ENCODE measurements at places on chromosomes 2 and 18. TPM values are rescaled to one million over a fixed set of nuclear protein-coding genes. Genes with fewer than 3 reads are reported as not detected.

Gene ERBB4
- 0.79 TPM for total RNA-seq

Gene INSIG2
- 11.8 TPM for total RNA-seq

Gene DCAF17
- 35.5 TPM for total RNA-seq

DNA sequence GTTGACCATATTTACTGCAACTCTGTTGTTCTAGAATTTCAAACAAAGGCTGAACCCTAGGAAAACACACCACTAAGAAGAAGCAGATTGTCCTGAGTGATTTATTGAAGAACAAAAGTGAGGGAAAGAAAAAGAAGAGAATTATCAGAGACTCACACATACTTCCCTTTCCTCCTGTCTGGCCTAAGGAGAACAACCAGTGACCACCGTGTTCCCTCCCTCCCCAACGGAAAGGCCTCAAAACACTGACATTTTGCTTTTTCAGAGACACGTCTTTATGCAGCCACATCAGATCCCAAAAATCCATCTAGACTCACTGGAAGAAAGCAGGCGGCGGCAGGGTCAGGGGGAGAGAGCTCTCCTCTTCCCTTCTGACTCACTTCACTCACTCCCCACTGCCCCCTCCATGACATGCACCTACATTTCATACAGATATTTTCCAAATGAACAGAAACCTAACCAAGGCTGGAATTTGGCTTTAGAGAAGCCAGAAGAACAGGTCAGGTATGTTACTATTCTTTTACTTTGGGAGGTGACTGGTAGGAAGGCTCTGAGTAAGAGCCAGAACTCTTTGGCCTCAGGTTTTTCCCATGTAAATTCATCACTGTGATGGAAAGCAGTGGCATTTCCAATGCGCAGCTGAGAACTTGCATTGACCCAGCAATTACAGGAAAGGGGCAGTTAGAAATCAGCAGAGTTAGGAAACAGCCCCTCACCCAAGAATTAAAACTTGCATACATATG is 169.9 kb downstream of the BCL11A start:
- DNase-seq, result no peak

- DNase-seq, result no peak
These were observed 1258.3 kb upstream of the GYPC start for GRCh38 chr2:125397535-125398251.

GRCh38 chr18:59052965-59053820 is 86.5 kb upstream of the SEC11C start:
- no peak for DNase-seq

DNA sequence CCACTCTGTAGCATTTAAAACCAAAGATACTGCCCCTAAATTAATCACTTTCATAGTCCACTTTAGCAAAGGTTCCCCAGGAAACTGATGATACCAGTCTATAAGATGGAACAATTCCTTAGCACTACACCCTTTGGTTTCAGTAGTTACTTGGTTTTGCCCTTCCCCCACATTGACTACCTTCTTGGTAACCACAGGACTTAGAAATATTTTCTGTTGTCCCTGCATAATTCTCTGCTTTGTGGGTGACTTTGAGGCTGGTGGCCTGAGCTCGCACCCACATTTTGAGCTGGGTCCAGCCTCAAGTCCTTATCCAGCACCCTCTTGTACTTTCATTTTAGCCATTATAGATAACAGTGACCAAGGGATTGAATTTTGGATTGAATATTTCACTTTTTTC is 23.1 kb downstream of the ELP2 start:
- DNase-seq, result peak; percentile 25

DNA sequence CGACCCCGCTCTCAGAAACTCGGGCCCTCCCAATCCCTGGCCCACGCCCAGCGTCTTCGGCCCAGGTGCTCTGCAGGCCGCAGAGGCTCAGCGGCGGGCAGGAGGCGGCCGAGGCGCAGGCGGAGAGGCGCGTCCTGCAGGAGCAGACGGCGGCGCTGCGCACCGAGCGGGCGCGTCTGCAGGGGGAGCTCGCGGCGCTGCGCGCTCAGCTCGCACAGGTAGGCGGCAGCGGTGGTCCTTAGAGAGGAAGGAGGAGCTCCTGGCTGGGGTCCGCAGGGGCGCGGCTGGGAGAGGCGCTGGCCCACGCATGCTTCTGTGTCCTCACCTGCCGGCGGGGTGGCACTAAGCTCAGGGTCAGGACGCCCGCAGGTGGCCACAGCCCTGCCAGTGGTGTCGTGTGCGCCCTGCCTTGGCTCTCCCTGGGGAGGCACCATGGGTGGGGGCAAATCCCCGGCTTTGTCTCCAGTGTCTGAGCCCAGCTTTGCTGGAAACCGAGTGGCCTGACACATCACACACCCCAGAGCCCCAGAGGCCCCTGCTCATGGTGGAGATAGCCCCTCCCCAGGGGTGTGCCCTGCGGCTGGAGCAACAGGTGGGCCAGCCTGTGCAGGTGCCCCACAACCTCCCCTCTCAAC is 14.9 kb upstream of the SNED1 start:
- DNase-seq, result no peak
